Activated CD8-positive, alpha-beta memory T cell treated with anti-CD3 and anti-CD28 coated beads for 1 hour (primary cell): ENCODE measurements at places on chromosomes 7 and 10.

- no peak for DNase-seq
Observed at GRCh38 chr10:6305401-6306321, 102.9 kb downstream of the PFKFB3 start.

DNA sequence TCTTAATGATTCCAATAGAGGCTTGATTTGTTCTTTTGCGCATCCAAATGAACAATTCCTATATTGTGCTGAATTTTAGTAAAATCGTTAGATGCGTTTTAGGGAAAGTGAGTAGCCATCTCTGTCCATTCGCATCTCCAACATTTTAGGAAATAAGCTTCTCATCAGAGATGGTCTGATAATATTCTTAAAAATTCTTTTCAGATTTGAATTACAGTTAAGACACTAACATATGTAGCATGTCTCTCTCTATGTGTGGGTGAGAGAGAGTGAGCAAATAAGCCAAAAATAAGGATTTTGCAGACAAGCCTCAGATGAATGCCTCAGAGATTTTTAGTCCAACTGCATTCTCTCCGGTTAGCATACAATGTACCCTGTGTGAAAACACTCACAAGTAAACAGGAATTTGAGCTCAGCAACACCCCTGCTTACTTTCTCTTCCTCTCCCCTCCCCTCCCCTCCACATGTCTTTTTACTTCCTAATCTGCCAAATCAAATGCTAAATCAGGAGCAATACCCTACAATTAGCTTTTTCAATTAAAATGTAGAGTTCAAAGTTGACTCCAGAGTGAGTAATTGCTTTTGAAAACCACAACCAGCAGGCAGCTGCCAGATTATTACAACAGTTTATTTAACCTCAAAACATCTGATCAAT, 354.4 kb downstream of the CRPPA start:
- DNase-seq: no peak

DNA sequence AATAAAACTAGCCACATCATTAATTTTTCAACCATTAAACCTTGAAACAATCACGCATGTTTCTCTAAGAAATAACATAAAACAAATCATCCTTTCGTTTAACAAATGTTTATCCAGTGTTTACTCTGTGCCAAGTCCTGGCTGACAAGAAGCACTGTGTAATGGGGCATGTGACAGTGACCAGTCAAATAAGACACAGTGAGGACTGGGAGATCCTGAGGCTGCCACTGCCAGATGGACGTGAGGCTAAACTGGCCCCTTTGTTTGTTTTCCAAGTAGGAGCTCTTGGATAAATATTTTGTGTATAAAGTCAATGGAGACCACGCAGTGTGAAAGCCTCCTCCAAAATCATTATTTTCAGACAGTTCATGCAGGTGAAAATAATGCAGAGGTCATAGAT, 626.2 kb downstream of the SUGCT start:
- DNase-seq: no peak

- no peak for DNase-seq
Observed at GRCh38 chr7:3552499-3552898, 251.4 kb downstream of the SDK1 start.

GRCh38 chr7:4765776-4766490, 9.5 kb upstream of the AP5Z1 start:
- DNase-seq: no peak

DNA sequence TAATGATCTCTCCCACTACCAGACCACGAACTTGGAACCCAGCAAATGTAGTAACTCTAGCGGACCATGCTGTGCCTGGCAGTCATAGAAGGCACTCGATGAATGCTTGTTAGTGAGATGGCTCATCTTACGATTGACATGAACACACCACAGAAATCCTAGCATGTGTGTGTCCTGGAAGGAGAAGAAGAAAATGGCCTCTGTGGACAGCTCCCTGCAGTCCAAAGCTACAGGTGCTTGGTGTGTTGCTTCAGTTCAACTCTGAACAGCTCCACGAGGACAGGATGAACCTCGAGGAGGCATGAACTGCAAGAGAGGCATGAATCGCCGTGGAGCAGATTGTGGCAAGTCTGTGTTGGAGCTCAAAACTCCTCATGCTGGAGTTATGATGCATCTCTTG, 93.5 kb downstream of the KLF6 start:
- DNase-seq: no peak

- no peak for DNase-seq
Observed at GRCh38 chr7:125878988-125879387, 949.4 kb upstream of the POT1 start.

GRCh38 chr7:19709249-19709578, 377 bp upstream of the POLR1F start:
- no peak for DNase-seq

DNA sequence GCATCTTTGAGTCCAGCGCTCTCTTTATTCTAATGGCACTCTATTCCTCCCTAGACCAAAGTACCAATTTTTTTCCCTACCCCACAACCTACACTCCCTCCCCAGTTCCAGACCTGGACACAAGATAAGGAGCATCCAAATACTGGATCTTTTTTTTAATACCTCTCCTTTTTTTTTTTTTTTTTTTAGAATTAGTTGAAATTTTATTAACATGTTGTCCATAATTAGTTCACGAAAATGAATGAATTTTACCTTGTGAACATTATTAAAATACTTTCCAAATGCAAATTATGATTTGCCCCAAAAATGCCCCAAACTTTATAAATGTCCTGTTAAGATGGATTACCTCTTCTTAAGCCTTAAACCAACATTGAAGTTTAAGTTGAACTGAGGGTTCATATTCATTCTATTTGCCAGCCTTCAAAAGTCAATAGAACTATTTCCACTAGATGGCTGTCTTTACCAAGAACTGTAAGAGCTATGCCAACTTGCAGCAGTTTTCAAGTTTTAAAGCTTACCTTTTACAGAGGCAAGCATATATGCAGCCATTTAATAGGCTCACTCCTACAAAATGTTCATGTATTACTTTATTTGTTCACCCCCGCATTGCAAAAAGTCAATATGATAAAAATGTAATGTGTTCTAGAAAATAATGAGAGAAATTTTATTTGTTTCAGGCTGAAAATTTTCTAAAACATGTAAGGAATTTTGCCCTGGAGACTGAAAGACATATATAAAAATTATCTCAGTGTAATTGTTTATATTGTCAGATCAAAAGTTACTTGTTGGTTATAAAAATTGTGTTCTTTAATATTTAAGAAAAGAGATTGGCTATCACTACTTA, 39.7 kb upstream of the TNKS2 start:
- no peak for DNase-seq

- DNase-seq: no peak
Observed at GRCh38 chr7:72187179-72187578, 225.0 kb downstream of the CALN1 start.

DNA sequence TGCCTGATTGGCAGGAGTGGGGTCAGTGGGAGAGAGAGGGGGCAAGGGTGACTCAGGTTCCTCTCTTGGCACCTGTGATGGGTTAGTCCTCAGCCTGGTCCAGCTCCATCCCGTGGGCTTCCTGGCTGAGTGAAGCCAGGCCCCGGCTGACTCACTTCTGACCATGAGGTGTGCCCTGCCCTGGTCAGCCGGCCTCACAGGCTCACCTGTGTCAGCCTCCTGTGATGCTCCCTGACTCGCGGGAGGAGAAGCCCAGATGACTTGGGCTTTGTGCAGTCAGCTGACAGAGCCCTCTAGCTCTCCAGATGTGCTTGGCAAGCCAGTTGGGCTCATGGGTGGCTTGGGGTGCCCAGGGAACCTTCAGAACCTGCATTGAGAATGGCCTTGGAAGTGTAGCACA, 16.0 kb upstream of the PPIF start:
- no peak for DNase-seq

- DNase-seq: no peak
Observed at GRCh38 chr7:46109437-46109836, 188.4 kb upstream of the IGFBP3 start.

- DNase-seq: no peak
Observed at GRCh38 chr7:41048771-41049170, 654.1 kb downstream of the INHBA start.

- DNase-seq: no peak
Observed at GRCh38 chr10:27355918-27356573, 115.4 kb upstream of the ACBD5 start.

DNA sequence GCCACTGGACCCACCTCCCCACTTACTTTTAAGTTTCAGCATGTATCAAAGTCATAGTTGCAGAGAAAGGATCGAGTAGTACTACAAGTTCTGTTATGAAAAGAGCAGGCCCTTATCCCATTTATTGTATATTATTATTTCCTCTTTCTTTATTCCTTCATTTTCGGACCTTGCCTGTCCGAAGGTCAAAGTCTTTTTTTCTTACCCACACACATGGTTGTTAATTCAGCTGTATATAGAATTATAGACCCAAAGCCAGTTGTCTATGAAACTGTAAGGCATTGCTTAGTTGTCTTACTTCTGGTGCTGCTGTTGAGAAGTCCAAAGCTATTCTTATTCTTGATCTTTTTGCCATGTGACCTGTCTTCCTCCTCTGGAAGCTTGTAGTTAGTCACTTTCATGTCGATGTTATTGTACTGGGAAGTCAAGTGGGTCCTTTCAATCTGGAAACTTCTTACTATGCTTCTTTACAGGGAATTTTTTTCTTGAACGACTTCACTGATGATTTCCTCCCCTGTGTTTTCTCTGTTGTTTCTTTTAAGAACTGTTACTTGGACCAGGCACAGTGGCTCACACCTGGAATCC, 8.3 kb downstream of the NUDT5 start:
- no peak for DNase-seq

GRCh38 chr10:35554036-35554435, 51.1 kb upstream of the GJD4 start:
- DNase-seq: no peak

- DNase-seq: no peak
Observed at GRCh38 chr10:96242822-96243221, 28.5 kb downstream of the BLNK start.

GRCh38 chr10:117609095-117609795, 66.7 kb downstream of the EMX2 start:
- no peak for DNase-seq

GRCh38 chr10:91787810-91788209, 10.4 kb upstream of the TNKS2 start:
- DNase-seq: no peak

DNA sequence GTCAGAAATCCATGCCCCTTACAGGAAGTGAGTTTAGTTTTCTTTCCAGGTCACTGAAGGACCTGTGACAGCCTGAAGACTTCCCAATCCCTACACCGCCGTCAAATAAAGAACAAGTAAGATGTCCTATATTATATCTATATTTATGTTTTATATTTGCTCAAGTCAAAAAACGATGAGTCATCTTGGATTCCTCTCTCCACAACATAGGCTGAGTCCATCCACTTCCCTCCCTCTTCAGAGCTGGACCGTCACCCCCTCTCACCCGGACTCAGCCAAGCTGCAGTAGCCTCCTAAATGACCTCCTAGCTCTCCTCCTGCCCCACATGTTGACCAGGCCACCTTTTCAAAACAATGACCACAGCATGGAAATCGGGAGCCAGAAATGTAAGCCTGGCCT, 53.5 kb downstream of the GLI3 start:
- no peak for DNase-seq

GRCh38 chr7:113159746-113160339, 41.5 kb upstream of the SMIM30 start:
- DNase-seq: no peak

GRCh38 chr10:100510533-100511308, 8.9 kb downstream of the SEC31B start:
- DNase-seq: peak; percentile 60

GRCh38 chr10:17029581-17030271, 99.9 kb downstream of the CUBN start:
- peak; percentile 60 for DNase-seq

DNA sequence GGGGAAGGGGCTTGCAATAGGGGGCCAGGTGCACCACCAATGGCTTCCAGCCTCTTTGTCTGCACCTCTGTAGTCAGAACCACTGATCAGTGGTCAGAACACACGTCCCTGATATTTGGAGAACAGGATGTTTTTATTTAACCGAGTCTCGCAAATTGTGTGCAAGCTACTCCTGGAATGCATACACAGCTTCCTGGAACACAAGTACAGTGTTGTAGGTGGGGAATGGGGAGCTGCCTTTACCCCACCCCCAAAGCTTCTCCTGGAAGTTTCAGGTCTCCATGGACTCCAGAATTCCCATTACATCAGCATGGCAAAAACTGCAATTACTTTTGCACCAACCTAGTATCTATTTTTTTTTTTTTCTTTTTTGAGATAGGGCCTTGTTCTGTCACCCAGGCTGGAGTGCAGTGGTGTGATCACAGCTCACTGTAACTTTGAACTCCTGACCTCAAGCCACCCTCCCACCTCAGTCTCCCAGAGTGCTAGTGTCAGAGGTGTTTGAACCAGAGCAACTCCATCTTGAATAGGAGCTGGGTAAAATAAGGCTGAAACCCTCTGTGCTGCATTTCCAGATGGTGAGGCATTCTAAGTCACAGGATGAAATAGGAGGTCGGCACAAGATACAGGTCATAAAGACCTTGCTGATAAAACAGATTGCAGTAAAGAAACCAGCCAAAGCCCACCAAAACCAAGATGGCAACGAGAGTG, 374.0 kb downstream of the CALN1 start:
- no peak for DNase-seq

DNA sequence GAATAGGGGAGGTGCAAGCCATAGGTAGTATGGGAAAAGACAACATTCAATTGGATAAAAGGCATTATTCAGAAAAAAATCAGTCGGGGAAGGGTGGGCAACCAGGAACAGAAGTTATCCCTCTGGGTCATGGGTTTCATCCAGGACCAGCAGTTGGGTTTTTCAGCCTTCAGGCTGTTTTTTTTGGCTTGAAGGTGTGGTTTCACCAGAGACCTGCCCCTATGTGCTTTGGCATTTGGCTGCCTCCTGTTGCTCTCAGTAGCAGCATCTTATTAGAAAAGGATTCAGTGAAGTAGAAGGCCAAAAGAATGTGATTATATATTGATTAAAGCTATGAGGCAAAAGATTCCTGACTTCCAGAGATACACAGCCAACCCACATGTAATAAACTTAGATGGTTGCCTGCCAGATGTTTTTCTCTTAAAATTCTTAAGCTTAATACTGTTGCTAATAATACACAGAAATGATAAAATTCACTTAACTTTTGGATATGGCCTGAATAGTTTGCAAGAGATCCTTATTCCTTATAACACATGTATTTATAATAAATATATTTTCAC, 251.7 kb upstream of the CSTF2T start:
- DNase-seq: no peak

DNA sequence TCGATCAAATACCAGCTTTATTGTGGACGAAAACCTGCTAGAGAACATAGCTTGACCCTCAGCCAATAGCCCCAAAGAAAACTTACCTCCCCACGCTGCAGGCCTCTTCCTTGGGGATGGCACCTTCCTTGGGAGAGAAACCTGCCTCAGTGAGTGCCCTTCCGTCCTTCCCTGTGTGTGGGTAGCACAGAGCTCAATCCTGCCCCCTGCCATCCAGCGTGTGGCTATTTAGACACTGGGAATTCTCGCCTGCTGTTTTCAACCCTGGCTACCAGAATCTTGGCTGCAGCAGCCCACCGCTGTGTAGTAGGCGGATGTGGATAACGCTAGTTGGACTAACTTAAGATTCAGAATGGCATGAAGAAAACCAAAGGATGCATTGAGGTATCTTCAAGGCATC, 238.2 kb downstream of the TEX36 start:
- DNase-seq: no peak

GRCh38 chr10:58993480-58994221, 182.8 kb upstream of the PHYHIPL start:
- DNase-seq: no peak
